PC-3 (cell line): ENCODE measurements at places on chromosomes 6 and 20.

GRCh38 chr6:113920663-113921267, 50.2 kb downstream of the HDAC2 start:
- no peak for DNase-seq

DNA sequence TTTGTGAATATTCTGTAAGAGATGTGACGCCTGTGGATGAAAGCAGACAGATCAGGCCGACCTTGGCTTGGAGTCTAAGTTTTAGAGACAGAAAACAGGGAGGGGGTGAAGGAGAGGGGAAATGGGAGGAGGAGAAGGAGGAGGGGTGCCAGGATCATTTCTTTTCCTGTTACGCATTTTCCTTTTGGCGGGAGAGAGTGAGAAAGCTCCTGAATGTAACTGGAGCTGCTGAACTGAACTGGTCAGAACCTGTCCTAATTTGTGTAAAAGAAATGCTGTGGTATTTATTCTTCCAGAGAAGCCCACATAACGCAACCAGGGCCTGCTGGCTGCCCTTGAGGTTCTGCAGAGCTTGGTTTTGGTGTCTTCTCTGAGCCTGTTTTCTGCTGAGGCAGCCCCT, 41.9 kb downstream of the UTRN start:
- no peak for DNase-seq

DNA sequence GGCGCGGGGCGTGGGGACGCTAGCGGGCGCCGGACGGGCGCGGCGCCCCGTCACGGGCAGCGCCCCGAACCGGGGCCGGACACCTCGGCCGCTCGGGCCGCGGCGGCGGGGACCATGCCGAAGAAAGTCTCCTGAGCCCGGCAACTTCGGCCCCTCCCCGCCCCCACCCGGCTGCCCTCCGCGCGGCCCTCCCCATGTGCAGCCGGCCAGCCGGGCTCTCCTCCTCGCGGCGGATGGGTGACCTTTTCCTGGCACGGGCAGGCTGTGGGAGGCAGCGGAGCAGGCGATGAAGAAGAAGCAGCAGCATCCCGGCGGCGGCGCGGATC, 278 bp downstream of the UST start:
- peak; percentile 21 for DNase-seq

DNA sequence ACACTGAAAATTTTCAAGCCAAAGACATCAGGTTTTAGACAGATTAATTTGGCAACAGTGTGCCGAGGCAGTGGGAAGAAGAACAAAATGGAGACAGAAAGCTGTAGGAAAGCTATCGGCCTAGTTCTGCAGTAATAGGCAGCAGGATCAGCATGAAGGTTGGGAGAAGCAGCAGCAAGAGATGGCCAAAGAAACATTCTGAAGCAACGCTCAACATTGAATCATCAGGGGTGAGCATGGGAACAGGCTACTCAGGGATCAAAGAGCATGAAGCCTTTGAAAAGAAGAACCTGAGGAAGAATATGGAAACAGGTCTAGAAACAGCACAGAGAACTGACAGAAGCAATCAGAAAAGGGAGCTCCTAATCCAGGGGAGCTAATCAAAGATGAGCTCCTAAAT, 7.1 kb upstream of the DST start:
- peak; percentile 30 for DNase-seq

DNA sequence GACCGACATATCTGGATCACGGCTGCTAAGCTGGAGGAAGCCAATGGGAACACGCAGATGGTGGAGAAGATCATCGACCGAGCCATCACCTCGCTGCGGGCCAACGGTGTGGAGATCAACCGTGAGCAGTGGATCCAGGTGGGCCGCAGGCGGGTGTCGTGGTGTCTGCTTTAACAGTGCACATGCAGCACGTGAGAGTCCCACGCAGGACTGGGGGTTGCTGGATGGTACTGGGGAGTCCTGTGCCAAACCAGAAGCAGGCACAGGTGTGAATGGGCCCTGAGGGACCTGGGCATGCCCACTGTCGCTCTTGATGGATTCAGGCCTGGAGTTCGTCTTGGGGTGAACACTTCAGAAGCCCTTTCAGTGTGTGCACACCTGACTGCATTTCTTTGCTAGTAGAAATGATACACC, 24.6 kb upstream of the C20orf204 start:
- DNase-seq: no peak

GRCh38 chr6:130978660-130979396, 84.2 kb downstream of the EPB41L2 start:
- no peak for DNase-seq

DNA sequence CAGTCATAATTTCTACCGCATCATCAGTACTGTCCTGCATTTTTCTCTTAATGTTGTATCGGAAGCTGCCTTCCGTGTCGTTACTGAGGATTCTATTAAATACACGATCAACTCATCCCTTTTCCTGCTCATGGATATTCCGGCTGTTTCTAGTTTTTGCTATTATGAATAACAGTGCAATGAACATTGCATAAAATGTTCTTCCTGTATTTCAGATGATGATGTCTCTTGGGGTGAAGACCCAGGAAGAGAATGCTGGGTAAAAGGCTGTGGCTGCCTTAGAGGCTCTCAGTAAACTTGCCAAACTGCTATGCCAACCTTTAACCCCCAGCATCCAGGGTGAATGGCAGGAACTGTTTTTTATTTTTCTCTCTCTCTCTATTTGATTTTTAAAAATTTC, 24.1 kb upstream of the EPB41L1 start:
- no peak for DNase-seq

DNA sequence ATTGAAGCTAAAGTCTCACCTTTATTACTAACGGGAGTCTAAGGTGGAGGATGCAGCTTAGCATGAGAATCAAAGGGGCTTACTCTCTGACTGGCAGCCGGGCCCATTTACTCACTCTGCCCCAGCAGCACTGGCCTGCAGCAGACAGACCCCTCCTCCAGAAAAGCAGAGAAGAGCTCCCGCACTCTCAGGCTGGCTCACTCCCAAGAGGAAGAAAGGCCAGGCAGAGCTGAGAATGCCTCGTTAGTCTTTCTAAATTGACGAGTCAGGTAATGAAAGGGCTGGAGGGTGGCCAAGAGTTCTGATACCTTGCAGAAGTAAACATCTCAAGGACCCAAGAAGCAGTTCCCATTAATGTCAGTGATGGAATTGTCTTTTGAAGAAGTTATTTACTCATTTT, 44.5 kb upstream of the IL20RA start:
- no peak for DNase-seq

DNA sequence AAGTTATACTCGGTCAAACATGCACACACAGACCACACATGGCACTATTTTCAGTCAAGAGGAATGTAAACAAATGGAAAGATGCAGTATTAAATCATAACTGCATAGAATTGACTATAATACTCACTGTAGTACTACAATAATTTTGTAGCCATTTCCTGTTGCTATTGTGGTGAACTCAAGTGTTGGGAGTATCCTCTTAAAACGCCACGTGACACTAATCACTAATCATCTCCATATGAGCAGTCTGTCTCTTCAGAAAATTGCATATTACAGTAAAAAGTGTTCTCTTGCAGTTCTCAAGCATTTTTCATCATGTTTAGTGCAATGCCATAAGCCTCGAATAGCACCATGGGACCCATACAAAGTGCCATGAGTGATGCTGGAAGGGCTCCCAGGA, 258.7 kb upstream of the ID4 start:
- no peak for DNase-seq

DNA sequence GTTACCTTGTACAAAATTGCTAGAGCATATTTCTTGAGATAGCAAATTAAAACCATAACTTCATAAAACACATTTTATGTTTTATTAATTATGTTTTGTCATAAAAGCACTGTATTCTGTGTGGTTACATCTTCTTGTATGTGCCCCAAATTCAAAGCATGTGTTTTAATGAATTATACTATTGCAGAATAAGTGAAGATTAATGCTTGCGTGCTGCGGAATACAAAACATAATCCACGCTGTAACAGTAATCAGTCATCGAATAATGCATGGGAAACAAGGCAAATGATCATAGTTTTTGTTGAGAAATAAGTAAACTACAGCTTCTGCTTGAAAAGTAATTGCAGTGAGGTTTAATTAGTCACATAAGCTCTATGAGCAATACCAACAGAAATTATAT, 459.2 kb upstream of the SOX4 start:
- DNase-seq: no peak

- DNase-seq: no peak
Measured at GRCh38 chr6:90464507-90464906, 122.4 kb downstream of the MAP3K7 start.

GRCh38 chr6:36822506-36823269, 16.6 kb downstream of the CPNE5 start:
- no peak for DNase-seq

DNA sequence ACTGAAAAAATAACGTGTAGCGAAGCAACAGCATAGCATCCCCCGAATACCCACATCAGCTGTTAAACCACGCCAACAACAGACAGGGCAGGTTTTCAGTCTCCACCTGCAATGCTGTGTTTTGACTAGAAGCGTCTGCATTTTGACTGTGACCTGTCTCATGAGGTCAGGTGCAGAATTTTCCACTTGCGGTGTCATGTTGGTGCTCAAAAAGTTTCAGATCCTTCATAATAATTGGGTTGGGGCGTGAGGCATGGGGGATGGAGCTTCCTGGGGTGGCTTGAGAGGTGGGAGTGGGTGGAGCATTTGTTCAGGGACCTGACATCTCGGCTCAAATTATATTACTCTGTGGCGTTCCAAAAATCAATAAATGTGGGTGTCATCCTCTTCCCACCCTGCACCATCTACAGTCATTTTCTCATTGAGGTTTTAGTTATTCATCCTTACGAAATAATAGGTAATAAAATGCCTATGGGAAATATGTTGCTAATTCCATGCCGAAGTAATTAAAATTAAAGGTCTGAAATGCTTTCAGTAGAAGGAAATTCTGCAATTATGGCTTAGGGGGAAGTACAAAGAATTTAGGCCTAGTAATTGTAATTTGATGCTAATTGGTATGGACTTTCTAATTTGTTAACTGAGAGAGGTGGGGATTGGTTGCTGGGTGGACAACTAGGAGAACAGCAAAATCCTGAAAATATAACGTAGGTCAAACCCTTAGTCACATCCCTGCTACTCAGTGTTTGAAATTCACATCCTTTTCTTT, 81.0 kb downstream of the TIAM2 start:
- DNase-seq: no peak

DNA sequence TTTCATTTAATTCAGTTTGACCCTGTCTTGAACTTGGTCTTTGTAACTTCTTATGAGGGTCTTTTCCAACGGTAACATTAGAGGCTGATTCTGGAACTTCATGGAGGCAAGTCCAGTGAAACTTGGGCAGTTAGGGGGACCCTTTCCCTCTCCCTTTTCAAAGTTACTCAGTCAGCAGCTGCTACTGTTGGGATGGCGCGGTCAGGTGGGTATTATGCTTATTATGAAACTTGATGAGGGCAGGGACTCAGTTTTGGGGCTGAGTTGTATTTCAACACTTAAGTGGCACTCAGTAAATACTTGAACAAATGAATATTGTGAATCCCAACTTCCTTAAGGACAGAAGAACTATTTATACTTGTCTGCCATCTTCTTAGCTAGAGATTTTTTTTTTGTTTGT, 20.8 kb downstream of the TOP1 start:
- DNase-seq: no peak

DNA sequence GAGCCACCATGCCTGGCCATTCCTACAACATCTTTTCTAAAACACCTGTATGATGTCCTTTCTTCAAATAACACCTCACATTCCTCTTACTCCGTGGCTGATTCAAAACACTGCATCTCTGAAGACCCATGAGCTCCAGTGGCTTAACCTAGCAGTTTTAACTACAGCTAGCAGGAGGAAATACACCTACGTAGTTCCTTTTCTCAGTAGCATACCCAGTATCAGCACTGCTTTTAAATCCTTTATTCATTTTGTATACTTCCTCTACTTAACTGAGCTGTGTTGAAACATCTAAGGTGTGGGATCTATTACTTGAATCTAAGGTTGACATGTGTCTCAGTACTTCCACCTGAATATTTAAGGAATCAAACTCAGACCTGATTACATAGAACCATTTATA, 113.6 kb upstream of the CCDC28A start:
- no peak for DNase-seq

DNA sequence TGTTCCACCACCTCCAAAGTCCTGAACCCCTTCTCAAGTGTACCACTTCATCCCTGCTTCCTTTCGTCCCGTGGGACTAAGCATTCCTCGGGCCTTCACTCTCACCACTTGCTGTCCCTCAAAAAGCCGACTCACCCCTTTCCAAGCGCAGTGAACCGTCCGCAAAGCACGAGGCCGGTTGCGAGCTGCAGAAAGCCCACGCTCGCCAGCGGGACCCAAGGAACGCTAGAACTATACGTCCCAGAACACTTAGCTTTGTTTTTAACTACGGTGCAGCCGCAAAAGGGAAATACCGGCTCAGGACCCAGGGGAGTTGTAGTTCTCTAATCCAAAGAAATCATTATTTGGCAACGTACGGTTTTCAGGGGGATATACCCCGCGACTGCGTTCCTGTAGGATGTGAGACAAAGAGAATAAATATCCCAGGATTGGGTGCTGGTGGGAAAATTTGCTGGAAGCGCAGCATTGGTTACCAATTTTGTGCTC, 416 bp upstream of the POLR1H start:
- no peak for DNase-seq

- no peak for DNase-seq
Measured at GRCh38 chr6:38499529-38500096, 140.1 kb downstream of the BTBD9 start.

GRCh38 chr20:33863440-33864323, 52.5 kb downstream of the CHMP4B start:
- DNase-seq: no peak

GRCh38 chr6:63245420-63245819, 34.2 kb downstream of the FKBP1C start:
- peak; percentile 25 for DNase-seq

DNA sequence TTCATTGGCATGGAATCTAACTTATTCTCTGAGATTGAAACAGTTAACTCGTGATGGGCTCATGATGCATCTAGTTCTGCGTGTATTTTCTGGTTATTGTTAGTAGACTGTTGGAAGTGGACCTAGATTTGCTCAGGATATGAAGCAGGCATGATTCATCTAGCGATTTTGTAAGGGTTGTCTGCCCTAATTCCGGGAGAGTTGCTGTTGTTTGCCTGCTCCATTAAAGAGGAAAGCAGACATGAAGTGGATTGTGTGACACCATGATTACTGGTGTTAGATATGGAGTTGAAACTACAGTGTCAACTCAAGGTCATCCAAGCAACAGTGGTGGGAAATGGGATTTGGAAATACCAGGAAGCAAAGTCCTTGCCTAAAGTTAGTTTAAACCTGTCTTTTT, 41.0 kb downstream of the SOX4 start:
- peak; percentile 93 for DNase-seq

DNA sequence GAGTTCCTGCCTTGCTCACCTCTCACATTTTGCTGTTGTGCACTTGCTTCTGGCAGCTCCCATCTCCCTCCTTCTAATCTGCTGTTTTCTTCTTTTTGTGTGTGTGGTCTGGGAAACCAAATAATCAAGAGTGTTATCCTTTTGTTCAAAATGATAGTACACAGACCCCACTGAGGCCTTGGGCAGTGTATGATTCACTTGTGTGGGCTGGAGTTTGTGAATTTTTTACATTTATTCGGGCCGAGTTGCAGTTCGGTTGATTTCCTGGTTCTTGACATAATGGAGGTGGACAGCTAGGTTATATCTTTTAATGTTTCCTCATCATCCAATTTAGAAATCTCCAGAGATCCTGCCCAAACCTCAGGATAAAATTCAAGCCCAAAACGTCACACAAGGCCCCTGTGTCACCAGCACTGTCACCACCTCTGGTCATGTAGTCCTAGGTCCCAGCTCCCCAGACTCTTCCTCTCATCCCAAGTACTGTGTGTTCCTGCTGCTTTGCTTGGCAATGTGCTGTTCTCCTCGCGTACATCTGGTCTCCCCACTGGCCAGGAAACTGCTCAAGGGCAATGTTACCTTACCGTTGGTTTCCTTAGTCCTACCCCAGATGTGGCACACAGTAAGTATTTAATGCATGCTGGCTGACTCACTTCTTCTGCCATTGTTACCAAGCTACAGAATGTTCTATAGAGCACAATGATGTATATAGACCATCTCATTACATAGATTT, 55.7 kb upstream of the PHACTR2 start:
- no peak for DNase-seq
